ENCODE measurements at places on chromosomes 11 and 22.

DNA sequence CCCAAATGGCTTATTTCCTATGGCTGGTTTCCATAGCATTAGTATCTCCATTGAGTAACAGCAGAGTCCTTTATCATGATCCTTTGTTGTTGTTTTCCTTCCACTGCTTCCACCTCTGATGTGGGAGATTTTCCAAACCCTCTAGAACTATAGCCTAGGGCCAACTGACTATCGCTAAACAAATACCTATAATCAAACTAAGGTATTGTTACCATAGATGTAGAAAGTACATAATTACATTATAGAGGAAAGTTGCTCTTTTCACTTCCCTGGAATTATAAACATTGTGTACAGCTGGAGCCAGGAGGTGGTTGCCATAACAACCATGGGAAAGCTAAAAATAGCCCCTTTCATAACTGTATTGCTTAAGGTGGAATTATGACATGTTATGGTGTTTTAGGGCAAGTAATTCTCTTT is 47.0 kb upstream of the ALKBH3 start:
- no peak for DNase-seq

DNA sequence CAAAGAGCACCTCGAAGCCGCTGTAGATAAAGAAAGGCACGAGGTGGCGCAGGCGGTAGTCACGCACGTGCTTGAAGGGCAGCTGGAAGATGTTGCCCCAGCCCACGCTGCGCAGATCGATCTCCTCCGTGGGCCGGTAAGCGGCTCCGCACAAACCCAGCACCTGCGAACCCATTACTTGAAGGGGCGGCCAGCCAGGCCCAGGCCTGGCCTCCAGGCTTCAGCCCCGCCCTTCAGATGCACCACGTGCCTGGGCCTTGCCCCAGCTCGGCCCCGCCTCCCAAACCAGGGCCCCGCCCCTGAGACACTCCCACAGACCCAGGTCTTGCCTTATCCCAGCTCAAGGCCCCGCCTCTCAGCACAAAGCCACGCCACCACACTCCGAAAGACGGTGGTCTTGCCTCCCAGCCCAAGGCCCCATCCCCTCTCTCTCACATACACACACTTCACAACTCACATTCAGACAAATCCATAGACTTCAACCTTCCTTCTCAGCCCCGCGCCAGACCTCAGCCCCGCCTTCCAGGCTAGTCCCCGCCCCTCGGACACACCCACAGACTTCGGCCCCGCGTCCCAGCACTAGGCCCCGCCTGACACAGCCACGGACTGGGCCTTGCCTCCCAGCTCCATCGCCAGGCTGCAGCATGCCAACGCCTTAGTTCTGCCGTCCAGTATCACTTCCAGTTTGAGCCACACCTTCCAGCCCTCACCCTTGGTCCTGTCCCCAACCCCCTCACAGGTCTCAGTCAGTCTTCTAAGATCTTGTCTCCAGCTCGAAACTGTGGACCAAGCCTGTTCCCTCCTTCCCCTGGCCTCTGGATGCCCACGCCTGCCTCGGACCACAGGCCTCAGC is 7.0 kb downstream of the UNC93B1 start:
- no peak for DNase-seq

DNA sequence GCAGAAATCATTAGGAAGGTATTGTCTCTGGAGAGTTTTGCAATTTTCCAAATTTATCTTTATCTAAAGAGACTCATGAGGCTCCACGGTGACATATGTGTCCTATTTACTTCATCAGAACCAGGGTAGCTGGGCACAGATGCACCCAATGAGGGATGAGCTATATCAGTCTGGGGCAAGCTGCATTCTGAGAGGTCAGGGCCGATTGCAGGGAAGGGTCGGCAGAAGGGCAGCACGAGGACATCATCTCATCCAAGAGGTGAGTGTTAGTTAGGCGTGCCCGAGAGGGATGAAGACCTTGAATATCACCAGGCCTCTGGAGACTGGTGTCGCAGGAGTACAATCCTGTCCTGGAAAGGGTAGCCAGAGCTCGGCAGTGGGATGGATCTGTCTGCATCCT is 41.0 kb upstream of the SPON1 start:
- no peak for DNase-seq

DNA sequence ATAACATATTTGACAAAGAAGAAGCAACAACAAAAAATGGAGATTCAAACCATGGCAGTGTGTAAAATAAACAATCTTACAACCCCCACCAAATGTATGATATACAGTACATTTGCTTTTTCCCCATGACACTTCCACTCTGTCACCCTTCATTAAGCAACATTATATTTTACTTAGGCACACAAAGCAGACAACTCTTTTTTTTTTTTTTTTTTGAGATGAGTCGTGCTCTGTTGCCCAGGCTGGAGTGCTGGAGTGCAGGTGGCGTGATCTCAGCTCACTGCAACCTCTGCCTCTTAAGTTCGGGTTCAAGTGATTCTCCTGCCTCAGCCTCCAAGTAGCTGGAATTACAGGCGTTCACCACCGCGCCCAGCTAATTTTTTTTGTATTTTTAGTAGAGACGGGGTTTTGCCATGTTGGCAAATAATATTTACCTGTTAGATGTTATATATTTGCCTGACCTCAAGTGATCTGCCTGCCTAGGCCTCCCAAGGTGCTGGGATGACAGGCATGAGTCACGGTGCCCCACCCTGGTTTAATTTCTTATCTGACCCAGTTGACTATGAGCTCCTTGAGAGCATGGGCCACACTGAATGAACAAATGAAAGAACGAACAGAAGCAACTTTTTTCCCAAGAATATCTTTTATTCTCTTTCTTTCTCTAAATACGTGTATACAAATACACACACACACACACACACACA is 5.5 kb upstream of the PCF11 start:
- DNase-seq, result no peak

DNA sequence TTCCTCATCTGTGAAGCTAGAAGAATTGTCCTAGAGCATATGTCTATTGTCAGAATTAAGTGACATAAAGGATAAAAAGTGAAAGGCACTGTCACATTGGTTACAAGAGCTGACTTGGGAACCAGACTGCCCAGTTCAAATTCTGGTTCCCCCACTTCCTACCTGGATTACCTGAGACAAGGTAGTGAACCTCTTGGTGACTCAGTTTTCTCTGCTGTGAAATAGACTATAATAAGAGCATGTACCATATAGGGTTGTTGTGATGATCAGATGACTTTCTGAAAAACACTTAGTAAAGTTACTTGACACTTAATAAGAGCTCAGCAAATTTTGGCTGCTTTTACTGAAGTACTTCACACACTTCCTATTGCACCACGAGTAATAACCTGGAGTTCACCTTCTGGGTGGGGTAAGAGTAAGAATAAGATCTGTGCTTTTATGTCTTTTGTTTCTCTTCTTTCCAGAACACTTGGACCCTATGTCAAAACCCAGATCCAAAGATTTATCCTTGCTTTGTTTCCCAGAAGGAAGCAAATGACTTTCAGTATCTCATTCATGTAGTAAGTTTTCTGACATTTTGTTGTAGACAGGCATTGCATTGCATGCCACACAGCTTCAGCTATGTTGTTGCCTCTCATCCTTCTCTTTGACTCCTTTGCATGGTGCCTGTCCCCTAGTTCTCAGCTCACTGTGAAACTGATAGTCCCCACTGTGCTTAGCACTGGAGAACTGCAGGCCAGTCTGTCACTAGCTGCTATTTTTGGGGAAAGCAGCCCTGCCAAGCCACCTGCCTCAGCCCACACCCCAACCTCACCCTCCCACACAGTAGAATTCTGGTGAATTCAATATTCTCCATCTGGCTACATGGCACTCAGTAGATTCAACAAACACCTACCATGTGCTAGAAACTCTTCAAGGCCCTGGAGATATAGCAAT is 121.8 kb upstream of the POU2AF2 start:
- DNase-seq, result no peak

DNA sequence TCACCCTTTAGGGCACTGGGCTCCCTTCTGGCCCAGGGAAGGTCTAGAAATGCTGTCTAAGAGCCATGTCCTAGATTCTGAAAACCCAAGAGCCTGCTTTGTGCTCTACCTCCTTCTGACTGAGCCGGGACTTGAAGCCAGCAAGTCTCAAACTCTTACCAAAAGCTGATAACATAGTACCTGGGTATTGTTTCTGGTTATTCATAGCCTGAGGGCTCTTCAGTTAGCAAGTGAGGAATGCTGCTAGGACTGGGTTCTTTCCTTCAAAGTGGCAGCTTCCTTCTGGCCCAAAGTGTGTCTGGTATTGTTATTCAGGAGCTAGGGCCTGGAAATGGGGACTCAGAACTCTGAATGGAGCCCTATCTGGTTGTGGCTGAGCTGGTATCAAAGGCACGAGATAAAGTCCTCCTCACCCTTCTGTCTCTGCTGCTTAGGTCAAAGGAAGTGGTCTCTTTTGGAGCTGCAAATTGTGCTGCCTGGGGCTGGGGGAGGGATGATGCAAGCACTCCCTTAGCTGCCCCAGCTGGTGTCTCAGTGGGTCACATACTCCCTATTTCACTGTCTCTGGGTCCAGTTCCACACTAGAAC is 696.0 kb upstream of the CCDC179 start:
- no peak for DNase-seq

- peak; percentile 30 for DNase-seq
Measured at GRCh38 chr11:35337136-35337913, 82.0 kb downstream of the SLC1A2 start.

- DNase-seq, result no peak
Measured at GRCh38 chr11:2325719-2326118, 23.9 kb downstream of the TSPAN32 start.

- no peak for DNase-seq
Measured at GRCh38 chr22:27684901-27685300, 116.7 kb downstream of the MN1 start.

GRCh38 chr11:31387379-31387778 is 17.7 kb downstream of the DNAJC24 start:
- DNase-seq, result no peak

GRCh38 chr11:12121517-12121916 is 11.1 kb downstream of the MICAL2 start:
- no peak for DNase-seq

DNA sequence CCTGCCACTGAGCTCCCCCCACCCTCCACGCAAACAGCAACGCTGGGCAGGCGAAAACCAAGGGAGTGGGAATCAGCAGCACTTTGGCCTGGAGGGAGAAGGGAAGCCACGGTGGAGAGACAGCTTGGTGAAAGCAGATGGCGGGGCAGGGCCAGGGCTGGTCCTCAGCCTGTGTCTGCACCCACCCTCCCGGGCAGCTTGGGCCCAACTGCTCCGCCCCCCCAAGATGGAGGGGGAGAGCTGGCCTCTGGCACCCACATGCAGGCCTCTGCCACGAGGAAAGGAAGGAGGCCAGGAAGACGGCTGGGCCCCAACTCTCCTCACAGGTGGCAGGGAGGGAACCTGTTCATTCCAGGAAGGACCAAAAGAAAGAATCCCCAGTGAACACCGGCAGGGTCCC is 17.8 kb downstream of the MAFF start:
- DNase-seq, result no peak

- no peak for DNase-seq
Measured at GRCh38 chr22:32904044-32904443, 102.5 kb downstream of the TIMP3 start.

DNA sequence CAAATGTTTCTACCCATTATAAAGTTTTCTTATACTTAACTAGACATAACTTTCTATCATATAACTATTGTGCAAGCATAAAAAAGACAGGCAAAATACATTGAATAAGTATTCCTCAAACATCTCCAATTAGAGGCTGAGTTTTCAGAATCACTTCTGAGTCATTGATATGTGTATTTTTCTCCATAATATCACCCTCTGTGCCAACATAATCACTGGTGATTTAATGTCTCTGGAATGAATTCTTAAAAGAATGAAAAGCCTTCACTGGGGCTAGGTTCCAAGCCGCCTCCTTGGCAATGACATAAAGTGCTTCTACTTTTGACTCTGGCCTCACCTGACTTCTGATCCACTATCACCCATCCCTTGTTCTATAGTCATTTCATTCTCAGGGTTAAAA is 197.0 kb upstream of the E2F8 start:
- no peak for DNase-seq

- DNase-seq, result no peak
Measured at GRCh38 chr11:11297578-11297977, 55.5 kb downstream of the CSNK2A3 start.

DNA sequence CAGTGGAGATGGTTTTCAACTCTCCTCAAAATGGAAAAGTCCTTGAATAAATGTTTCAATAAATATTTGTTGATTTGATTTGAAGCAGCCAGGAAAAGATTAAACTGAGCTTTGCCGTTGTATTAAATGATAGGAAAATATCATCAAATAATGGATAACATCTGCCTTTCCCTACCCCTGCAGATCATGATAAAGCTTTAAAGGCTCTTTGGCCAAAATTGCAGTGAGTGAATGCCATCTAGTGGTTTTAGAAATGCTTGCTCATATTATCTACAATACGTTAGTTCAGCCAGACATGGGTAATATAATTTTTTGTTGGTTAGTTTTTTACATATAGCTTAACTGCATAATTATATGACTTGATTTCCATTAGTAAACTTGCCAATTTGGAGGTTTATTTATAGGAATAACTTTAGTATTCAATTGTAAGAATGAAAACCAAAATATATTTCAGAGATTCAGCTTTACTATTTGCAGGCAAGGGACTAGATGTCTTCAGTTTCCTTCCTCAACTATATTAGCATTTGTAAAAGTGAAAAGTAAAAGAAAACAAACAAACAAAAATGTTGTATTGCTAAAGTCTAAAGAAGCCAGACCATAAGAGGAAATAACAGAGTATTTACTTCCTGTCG is 159.2 kb downstream of the MSANTD4 start:
- no peak for DNase-seq

DNA sequence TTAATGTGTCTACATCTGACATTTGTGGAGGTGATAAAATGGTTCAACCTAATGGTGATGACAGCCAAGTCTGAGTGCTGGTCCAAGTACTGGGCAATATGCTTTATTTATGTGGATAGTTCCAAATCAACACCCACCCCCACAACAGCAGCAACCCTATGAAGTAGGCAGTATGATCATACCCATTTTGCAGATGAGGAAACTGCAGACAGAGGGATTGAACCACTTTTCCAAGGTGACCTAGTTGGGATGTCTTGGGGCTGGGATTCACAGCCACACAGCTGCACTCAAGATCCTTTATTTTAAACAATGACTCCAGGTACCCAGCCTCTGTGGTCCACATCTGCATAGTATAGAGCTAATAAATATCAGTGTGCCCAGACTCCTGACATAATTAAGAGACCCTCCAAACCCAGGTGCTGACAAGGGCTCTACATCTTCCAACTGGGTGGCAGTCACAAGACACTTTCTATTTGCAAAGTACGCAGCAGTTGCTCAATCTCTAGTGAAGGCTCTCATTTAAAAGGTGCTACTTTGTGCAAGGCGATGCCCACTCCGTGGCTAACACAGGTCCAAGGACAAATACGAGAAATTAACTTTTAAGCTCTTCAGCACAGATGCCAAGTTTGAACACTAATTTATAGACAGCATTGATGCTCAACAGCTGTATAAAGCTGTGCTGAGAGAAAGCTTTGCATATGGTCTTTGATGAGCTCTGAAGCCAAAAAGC is 426.6 kb downstream of the LARGE1 start:
- no peak for DNase-seq

GRCh38 chr11:134578807-134579723 is 167.0 kb upstream of the B3GAT1 start:
- DNase-seq, result no peak

Measured in activated T-cell treated with anti-CD3 and anti-CD28 coated beads for 24 hours (primary cell).